ENCODE measurements at places on chromosomes 6 and 20.

DNA sequence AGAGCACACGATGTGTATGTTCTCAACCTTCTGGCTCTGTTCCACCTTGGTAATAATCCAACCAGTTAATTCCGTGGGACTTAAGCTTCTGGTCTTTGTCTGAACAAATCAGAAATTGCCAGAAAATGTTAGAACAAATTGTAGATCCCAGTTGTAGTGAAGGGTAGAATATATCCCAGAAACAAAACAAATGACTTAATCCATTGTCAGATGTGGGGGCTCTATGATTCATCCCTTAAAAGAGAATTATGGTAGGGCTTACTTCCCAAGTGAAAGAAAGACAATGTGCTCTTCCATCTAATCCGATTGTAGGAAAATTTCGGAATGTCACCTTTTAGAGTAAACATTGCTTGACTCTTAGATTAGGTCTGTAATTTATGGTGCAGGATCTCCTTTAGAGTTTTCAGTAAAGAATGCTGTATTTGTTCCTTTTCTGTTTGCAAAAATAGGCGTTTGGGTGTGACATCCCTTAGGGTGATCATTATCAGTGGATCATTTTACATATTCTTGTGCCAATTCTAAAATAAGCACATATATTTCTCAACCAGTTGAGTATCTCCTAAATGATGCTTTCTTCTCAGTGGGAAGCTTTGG is 234.5 kb upstream of the ZNF217 start:
- no peak for DNase-seq

DNA sequence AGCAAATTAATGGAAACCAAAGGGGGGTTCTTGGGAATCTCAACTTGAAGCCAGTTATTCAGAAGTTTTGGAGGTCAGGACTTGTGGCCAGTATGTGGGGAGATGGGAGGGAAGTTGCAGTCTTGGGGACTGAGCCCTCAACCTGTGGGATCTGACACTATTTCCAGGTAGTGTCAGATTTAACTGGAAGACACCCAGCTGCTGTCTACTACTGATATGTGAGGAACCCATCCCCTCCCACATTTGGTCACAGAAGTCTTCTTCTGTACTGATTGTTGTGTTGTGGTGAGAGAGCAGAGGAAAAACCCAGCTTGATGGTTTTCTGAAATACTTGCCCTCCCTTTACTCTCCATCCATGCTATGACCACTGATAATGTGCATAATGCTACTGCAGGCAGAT is 134.0 kb downstream of the QRSL1 start:
- DNase-seq, result no peak

DNA sequence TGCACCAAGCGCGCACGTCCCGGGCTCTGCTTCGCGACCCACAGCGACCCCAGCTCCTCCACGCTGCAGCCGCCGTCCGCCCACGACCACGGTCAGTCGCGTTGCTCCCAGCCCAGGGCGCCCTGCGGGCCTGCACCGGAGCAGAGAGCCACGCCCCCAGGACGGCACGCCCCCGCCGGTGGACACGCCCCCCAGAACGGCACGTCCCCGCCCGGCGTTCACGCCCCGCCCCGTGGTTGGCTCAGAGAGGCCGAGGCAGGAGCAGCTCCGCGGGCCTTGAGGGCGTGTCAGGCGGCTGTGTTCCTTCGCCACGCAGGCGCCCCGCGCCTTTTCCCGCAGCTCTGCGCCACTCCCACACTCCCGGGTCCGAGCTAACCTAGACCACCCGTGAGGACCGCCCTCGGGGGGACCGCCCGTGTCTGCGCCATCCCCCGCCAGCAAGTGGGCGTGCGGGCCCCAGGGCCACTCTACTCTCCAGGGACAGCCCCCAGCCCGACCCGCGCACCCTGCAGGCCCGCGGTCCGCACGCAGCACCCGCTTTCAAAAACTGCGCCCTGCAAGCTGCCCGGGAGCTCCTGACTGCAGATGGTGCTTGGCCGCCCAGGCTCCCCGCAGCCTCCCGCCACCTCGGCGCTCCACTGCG is at the start of gene RNASET2:
Gene RNASET2 (minus strand): TSS at position 107 of the 643 bp plus-strand sequence. CDS start 368 bp downstream, outside the sequence.
- DNase-seq, result peak; percentile 57

- DNase-seq, result no peak
These were observed 257.3 kb upstream of the SULF2 start for GRCh38 chr20:48042628-48043027.

GRCh38 chr6:30213667-30213956 is 406 bp upstream of the TRIM26 start:
- no peak for DNase-seq

DNA sequence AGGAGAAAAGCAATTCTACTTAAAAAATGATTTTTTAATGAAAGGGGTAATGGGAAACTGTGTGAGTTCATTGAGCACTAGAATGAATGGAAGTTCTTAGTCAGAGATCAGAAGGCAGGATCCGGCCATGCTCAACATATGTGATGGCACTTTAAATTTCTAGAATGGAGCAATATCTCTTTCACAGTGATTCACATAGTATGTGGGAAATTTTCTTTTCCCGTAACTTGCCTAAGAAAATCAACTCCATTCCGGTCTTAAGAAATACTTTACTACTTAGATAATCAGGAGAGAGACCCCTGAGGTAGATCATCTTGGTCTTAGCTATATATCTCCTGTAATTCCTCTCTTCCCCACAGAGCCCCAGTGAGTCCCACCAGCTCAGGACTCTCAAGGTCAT is 131.8 kb downstream of the SCML4 start:
- DNase-seq, result no peak

GRCh38 chr6:104226790-104227446 is 632.8 kb downstream of the HACE1 start:
- no peak for DNase-seq

DNA sequence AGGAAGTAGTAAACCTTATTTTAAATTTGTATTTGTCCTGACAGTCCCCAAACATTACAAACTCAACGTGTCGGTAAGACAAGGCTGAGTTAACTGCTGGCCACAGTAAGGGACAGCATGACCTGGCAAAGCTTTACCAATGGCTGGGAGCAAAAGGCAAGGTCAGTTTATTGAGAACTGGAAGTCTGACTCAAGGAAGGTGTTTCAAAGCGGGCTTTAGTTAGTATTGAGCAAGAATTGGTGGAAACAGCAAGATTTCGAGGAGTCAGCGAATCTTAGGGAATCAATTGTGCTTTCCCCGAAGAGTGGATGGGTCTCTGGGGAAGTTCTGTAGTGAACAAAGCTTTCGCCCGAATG is 885 bp upstream of the GZF1 start:
- DNase-seq, result no peak

GRCh38 chr6:39319621-39320362 is 2.7 kb downstream of the KCNK16 start:
- DNase-seq, result no peak

DNA sequence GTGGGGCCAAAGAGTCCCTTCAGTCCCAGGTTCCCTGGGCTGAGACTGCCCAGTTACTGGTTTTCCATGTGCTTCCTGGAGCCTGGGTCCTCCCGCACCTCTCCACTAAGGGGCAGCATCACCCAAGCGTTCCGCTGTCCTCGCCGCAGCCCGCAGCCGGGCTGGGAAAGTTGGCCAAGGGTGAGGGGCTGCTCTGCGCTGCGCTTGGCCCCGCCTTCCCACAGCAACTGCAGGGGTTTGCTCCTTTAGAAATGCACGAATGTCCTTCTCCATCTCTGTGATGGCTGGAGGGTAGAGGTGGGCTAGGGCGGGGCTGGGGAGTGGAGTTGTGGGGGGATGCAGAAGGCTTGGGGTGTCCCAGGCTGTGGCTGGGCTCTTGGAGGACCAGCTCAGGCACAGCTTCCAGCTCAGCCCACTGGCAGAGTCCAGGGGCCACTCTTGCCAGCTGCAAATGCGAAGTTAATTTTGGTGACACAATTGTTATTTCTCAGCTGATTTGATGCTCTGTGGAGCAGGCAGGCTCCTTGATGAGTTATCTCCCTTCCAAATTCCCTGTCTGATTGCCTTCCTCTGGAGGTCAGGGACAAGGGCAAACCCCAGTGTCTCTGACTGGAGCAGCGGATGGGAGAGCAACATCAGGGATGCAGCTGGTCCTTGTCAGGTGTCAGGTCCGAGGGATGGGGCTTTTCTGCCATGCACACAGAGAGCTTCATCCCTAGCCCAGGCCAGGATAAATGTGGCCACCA is 63.2 kb downstream of the NOL4L start:
- DNase-seq, result peak; percentile 15

GRCh38 chr20:25319241-25320034 is 71.2 kb downstream of the ABHD12 start:
- DNase-seq, result no peak

GRCh38 chr6:37205175-37205996 is 35.4 kb downstream of the PIM1 start:
- no peak for DNase-seq

GRCh38 chr6:170224694-170225660 is 65.9 kb downstream of the DLL1 start:
- DNase-seq, result no peak

DNA sequence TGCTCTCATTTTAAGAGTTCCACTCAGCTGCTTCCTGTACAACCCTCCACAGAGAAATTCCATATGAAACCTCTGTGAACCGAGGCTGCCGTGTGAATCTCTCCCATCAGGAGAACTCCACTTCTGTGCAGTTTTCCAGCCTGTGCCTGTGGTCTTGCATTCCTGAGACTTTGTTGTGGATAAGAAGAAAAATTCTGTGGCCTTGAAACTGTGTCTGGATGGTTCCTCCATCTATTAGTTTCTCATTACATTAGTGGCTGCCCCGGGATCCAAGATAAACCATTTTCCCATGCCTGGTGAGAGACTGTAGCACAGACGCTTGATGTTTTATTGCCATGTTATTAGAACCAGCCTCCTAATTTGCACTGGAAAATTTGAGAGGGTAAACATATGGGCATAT is 40.8 kb upstream of the TIAM2 start:
- DNase-seq, result no peak

GRCh38 chr6:85127168-85127498 is 322.8 kb upstream of the NT5E start:
- no peak for DNase-seq

DNA sequence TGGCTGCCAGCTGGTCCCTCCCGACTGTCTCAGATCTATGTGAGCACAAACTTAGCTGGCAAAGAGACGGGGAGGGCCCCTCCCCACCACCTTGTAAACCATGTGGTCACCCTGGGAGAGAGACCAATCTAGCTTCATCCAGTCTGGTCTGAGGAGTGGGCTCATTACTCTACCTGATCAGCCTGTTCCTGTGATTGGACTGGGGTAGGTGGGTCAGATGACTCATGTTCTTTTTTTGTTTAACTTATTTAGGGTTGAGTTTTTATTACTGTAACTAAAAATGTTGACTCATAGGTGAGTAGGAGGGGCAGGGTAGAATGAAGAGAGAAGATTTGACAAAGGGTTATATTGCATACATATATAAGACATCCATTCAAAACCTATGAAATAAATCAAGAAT is 4.7 kb downstream of the GSTA4 start:
- no peak for DNase-seq

- no peak for DNase-seq
These were observed 28.0 kb upstream of the CEP85L start for GRCh38 chr6:118679327-118679901.

DNA sequence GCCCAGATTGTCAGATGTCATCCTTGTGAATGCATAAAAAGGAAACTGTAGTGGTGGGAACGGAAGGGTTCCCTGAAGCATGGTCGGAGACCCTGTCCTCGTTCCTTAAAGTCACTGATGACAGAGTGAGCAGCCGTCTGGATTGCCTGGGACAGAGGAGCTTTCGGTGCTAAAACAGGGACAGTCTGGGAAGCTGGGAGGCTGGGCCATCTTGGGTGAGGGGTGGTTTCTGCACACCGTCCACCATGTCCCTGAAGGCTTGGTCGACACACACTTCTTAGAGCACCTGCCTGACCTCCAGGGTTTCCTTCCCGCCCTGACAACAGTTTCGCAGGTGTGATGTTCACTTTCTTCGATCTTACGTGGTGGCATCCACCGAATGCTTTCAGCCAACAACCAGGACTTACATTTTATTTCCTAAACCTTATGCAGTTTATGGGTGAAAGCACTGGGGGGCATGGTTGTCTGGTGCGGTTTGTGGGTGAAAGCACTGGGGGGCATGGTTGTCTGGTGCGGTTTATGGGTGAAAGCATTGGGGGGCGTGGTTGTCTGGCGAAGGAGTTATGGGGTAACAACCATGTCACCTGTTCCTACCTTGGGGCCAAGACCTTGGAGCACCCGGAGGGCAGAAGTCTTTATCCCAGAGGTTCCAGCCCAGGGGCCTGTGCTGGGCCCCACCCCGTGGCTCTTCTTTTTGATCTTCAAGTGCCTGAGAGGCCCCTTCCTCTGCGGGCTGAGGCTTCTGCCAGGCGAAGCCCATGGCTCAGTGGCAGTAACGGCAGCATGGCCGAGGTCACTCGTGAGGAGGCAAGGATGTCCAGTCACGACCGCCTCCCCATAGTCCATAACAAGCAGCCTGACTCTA is 81.7 kb upstream of the FRMD1 start:
- DNase-seq, result no peak

DNA sequence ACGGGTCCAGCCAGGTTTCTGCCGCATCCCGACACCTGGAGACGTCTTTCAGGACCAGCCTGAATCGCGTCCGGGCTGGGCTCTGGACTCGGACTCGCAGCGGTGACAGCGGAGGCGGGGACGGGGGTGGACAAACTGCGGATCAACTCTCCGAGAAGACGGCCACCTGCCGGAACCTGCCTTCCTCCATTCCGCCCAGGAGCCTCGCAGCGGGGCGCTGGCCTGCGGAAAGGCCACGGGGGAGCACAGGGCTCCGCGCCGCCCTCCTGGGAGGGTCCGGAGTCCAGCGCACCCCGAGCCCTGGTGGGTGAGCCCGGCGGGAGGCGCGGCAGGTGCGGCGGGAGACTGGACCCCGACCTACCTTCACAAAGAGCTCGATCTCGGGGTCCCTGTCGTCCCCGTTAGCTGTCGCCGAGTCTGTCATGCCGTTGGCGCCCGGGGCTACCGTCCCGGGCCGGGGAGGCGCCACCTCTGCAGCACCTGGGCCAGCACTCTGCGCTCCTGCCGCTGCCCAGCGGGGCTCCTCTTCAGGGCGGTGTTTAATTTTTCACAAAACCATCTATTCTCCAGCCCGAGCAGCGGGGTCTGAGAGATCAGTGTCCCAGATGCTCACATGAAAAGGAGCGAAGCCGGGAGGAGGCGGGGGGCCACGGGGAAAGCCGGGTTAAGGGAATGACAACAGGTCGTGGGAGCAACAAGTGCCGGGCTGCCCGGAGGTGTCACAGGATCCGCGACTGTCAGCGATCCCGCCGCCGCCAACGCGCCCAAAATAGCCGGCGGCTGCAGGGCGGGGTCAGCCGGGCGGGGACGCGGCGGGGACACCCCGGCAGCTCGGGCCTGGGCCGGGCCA is at the start of gene CLIC5:
Gene CLIC5 (minus strand): TSS at position 742 of the 850 bp plus-strand sequence. CDS start 318 bp downstream, at position 424.
- DNase-seq, result no peak

GRCh38 chr6:26455357-26455970 is 2.3 kb upstream of the BTN2A1 start:
- DNase-seq, result no peak
